AG04450 (cell line): ENCODE measurements at places on chromosomes 3 and 15. TPM values are rescaled to one million over a fixed set of nuclear protein-coding genes. Genes with fewer than 3 reads are reported as not detected.

Gene AP3B2
- 0.22 and 0.43 TPM in 2 replicates for polyA plus RNA-seq

Gene SHC4
- polyA plus RNA-seq = 5.1 TPM in 2 replicates

Gene RBPMS2
- 0.88 and 1.3 TPM in 2 replicates for polyA plus RNA-seq

Gene GPR87
- polyA plus RNA-seq = not detected in 2 replicates

Gene SLC24A5
- polyA plus RNA-seq = 0.05 TPM in 1 of 2 replicates, not detected in the other

Gene SLC22A13
- 0.15 and 0.19 TPM in 2 replicates for polyA plus RNA-seq

Gene ELP6
- polyA plus RNA-seq = 40.0 and 46.6 TPM in 2 replicates

Gene TMEM207
- polyA plus RNA-seq = not detected in 2 replicates

Gene SGO1
- 1.3 and 2.2 TPM in 2 replicates for polyA plus RNA-seq

Gene RBMS3
- polyA plus RNA-seq = 32.0 and 33.4 TPM in 2 replicates
